ENCODE measurements at places on chromosomes 16 and 17. TPM values are rescaled to one million over a fixed set of nuclear protein-coding genes. Genes with fewer than 3 reads are reported as not detected.

- DNase-seq: no peak
- no peaks in the 10 kb centered on the region for H3K27me3 ChIP-seq
- no peak overlapping the region for H3K4me3 ChIP-seq
- no peak overlapping the region for H3K27ac ChIP-seq
- no peaks in the 10 kb centered on the region for H3K36me3 ChIP-seq
These were observed 312.9 kb downstream of the SNX29 start for GRCh38 chr16:12289175-12290063.

- no peaks in the 10 kb centered on the region for H3K36me3 ChIP-seq
- H3K27ac ChIP-seq: no peak overlapping the region
- no peaks in the 10 kb centered on the region for H3K27me3 ChIP-seq
- no peak overlapping the region for H3K4me3 ChIP-seq
- DNase-seq: no peak
- no peaks in the 10 kb centered on the region for H3K4me1 ChIP-seq
These were observed 17.9 kb downstream of the FAM83G start for GRCh38 chr17:18986541-18987229.

DNA sequence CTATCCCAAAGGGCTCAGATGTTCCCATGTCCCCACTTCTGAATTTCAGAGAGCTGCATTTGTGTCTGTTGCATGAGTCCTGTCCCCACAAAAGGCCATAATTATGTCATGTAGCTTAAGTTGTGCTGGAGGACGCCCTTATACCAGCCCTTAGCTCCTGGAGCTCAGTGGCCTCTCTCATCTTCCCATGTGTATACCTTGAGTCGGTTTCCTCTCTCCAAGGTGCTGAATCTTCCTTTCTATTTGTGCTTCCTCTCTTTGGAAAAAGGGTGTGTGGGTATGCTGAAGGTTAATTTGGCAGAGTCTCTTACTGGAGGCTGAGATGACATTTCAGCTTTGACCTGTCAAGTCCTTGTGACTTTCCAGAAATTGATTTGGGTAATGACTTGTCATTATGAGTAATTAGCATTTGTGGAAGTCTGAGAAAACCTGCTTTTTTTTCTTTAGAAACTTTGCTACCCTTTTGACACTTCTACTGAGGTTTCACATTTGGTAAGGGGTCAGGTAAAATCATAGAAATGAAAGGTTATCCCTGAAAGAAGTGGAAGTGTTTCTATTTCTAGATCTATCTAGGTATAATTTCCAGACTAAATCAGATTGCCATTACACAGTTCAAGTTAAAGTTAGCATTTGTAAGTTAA lies 185.4 kb downstream of the ABCC12 start:
- H3K36me3 ChIP-seq: no peaks in the 10 kb centered on the region
- no peaks in the 10 kb centered on the region for H3K27me3 ChIP-seq
- H3K4me1 ChIP-seq: peaks cover 33% of the 10 kb centered on the region
- H3K27ac ChIP-seq: no peak overlapping the region
- no peak overlapping the region for H3K4me3 ChIP-seq

DNA sequence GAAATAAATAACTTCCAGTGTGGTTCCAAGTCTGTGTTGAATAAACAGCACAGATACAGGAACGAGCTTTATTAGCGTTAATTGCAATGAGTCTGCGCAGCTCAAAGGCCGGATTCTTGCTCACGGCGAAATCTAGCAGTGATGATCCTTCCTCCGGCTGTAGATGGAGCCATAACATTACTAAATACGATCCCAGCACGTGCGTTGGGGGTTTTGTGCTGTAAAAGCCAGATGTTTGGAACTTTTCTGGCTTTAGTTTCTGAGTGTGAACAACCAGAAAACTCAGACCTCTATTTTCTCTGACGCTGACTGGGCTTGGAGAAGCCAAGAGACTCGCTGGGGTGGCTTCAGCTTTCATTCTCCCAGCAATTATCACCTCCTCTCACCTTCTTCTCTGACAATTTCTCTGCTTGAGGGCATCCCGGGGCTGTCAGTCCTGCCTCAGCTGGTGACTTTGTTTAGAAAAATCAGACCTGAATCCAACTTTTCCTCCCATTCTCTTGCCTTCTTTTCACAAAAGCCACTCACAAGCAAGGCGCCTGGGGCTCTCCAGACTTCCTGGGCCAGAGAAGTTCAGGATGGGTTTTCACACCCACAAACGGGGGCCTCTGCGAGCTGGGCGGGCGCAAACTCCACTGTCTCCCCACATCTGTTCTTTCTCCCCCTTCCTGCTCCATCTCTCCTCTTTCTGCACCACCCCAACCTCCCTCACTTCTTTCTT lies 47.1 kb upstream of the AKTIP start:
- no peaks in the 10 kb centered on the region for H3K27me3 ChIP-seq
- no peaks in the 10 kb centered on the region for H3K36me3 ChIP-seq
- peak; percentile 95 for DNase-seq
- peak overlapping the region; percentile 53 for H3K27ac ChIP-seq

Gene USP31
- total RNA-seq: 3.5 TPM

Gene PPY
- total RNA-seq: not detected

Gene TBC1D3E
- total RNA-seq: not detected
